ENCODE measurements at places on chromosomes 7 and 10.

- no peak for DNase-seq
Measured at GRCh38 chr7:90298145-90299038, 22.7 kb downstream of the FAM237B start.

DNA sequence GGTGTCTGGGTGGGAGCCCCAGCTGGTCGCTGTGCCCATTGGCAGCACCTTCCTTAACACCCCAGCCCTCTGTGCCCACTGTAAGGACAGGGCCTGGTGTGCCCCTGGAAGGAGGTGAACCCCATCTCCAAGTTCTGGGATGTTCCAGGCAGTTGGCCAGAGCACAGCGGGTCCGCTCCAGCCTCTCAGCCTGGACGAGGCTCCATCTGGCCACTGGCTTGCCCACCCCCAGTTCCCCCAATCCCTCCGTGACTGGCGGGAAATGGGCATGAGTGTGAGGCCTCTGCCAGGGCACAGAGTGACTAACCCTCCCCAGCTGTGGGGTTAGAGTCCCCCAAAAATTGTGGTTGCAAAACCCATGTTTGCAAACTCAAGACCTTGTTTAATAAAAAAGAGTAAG, 15.6 kb downstream of the GRIFIN start:
- no peak for DNase-seq

DNA sequence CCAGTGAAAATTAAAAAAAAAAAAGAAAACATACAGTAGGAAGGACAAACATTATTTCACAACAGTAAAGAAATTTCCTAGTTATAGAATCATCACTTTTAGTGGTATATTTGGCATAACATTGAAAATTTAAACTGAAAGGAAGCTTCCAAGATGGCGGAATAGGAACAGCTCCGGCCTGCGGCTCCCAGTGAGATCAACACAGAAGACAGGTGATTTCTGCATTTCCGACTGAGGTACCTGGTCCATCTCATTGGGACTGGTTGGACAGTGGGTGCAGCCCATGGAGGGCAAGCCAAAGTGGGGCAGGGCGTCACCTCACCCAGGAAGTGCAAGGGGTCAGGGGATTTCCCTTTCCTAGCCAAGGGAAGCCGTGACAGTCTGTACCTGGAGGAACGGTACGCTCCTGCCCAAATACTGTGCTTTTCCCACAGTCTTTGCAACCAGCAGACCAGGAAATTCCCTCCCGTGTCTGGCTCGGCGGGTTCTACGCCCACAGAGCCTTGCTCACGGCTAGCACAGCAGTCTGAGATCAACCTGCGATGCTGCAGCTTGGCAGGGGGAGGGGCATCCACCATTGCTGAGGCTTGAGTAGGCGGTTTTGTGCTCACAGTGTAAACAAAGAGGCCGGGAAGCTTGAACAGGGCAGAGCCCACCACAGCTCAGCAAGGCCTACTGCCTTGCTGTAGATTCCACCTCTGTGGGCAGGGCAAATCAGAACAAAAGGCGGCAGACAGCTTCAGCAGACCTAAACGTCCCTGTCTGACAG, 19.4 kb downstream of the PON3 start:
- DNase-seq, result no peak

DNA sequence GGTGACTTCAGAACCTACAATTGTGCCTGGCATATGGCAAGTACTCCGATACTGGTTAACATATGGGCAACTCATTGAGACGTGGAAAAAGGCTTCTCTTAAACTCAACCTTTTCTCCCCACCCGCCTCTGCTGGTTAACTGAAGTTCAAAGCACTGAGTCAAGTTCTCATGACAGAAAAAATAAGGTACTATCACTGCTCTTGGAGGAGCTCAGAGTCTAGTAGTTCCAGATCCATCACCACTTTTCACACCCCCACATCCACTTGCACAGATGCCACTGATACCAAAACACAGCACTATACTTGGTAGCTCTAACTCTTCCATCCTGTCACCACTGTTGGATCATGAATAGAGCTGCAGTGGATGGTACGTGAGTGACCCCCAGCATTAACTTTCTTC, 36.2 kb downstream of the CCDC6 start:
- no peak for DNase-seq

DNA sequence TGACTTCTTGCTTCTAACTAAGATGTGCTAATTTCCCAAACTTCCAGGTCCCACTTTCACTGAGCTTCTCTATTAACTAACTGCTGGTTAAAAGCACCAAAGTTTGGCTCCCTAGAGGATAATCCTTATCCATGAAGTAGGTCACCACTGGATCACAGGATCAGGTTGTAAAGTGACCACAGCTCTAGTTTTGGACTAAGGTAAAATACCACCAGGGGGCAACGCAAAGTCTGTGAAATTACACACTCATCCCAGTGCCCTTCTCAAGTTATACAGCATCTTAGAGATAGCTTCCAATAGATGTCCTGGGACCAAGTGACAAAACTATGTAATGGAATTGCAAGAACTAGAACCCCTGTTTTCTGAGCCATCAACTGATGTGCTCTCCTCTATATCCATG, 116.4 kb upstream of the ASAH2 start:
- DNase-seq, result no peak

DNA sequence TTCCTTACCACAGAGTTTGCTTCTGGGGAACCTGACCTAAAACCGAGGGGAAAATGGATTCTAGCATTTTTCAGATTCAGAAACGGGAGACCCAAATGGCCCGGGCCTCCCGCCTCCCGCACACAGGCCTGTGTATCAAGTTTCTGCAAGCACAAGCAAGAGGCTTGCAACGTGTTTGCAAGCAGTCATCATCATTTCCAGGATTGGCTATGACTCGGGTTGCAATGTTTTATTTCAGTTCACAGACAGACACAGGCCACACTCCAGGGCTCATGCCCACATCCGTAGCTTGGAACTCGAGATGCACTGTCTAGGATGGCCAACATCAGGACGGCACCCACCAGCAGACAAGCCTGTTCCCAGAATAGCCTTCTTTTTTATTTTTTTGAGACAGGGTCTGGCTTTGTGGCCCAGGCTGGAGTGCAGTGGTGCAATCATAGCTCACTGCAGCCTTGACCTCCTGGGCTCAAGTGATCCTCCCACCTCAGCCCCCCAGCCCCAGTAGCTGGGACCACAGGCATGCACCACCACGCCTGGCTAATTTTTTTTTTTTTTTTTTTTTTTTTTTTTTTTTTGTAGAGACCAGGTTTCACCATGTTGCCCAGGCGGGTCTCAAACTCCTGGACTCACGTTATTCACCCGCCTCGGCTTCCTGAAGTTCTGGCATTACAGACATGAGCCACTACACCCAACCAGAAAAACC, 68.1 kb upstream of the FOXK1 start:
- DNase-seq, result no peak

DNA sequence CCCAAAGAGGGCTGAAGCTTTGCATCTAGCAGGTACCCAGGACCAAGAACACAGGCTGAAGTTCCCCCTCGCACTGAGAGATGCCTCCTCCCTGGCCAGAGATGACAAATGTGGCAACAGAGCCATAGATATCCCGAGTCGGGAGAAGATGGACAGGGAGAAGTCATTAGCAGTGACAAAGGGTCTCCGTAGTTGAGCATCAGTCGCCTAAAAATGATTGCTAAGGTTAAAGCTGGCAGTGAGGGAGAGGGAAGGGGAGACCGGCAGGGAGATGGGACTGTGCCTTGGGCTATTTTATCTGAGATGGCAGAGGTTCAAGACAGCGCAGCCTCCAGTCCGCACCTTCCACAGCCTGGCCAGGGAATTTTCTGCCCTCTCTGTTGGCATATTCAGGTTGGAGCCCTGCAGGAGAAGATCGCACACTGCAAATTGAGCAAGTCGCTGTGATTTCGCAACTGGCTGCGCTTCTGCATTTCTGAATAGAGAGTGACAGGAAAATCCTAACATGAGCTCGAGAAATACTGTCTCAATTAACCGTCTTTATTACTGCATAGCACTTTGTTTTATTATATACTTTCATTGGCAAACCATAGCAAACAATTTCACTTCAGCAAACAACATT, 238.9 kb upstream of the GPR26 start:
- DNase-seq, result no peak

GRCh38 chr7:57426629-57427003, 23.4 kb upstream of the ZNF716 start:
- no peak for DNase-seq

DNA sequence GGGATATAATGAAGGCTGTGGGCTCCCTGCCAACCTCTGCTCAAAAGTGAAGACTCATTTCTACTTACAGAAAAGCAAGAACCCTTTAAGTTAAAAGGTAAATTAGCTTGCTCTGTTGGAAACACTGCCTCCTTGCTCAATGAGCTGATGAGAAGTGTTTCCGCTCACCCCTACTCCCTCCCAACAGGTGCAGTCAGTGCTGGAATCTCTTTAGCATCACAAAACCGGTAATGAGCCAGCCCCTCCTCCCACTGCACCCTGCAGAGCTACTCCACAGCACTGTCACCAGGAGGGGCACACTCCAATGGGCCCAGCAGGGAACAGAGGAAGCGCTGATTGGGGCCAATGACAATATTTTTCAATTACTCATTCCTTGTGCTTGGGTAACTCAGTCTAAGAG, 262.5 kb downstream of the TCERG1L start:
- DNase-seq, result no peak

DNA sequence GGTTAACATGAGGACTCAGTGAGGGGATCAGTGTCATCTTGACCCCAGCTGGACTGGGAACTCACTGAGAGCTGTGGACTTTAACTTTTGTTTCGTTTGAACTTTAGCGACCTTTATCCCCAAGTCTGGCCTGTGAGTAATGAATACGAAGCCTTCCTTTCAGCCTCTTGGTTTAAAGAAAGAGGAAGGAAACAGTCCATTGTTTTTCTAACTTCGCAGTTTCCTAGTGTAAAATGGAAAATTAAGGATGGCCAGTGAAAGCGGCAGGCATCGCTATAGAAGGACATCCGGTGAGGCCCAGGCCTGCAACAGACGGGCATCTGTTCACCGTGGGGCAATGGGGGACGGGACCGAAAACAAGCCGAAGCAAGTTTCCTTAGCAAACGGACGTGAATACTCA, 44.1 kb upstream of the ADO start:
- DNase-seq, result no peak

DNA sequence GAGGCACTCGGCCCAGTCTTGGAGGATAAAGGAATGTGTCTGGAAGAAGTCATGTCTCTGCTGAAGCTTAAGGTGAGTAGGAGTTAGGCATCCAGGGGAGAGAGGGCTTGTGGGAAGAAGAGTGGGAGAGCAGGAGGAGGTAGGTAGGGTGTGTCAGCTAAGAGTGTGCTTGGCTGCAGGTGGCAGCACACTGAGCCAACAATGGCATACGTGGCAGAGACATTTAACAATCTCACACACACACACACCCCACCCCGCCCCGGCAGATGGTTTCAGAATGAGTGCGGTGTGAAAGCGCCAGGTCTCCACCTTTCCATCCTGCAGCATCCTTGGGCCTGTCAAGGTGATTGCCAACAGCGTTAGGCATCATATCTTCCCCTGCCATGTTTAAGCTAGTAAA, 11.2 kb upstream of the ARPC1A start:
- DNase-seq, result no peak

GRCh38 chr10:5089865-5090264, 4.3 kb upstream of the AKR1C3 start:
- DNase-seq, result no peak

DNA sequence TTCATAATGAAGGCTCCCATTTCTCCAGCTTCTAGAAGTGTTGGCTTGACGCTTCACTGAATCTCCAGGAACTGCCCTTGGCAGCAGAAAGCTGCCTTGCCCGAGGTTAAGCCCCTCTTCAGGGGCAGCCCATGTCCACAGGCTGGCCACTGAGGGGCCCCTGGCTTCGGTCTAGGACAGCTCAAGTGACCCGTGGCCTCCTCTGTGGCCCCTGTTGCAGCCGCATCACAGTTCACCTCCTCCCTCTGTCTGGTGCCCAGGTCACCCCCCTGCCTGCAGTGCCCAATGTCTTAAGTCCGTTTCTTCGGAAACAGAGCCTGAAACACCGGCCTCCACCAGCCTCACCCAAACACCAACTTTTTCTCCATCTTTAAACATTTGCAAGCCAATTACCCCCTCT, 279.2 kb upstream of the MKI67 start:
- DNase-seq, result no peak

DNA sequence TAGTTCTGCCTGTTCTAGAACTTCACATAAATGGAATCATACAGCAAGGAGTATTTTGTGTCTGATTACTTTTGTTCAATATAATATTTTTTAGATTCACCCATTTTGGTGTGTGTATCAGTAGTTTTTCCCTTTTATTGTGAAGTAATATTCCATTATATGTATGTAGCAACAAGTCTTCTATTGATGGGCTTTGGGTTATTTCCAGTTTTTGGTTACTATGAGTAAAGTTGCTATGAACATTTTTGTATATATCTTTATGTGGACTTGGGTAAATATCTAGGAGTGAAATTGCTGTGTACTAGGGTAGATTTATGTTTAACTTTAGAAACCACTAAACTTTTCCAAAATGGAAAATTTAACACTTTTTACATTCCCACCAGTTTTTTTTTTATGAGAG, 35.7 kb downstream of the ADK start:
- DNase-seq, result no peak

GRCh38 chr7:152674860-152675758, 832 bp downstream of the XRCC2 start:
- no peak for DNase-seq

- DNase-seq, result no peak
Measured at GRCh38 chr10:113322843-113323242, 230.0 kb upstream of the HABP2 start.

GRCh38 chr7:142535123-142535779, 214.0 kb upstream of the PRSS1 start:
- DNase-seq, result peak; percentile 25

GRCh38 chr10:127349737-127350136, 153.3 kb upstream of the INSYN2A start:
- DNase-seq, result no peak

- DNase-seq, result no peak
Measured at GRCh38 chr7:131502810-131503508, 53.5 kb downstream of the PODXL start.

DNA sequence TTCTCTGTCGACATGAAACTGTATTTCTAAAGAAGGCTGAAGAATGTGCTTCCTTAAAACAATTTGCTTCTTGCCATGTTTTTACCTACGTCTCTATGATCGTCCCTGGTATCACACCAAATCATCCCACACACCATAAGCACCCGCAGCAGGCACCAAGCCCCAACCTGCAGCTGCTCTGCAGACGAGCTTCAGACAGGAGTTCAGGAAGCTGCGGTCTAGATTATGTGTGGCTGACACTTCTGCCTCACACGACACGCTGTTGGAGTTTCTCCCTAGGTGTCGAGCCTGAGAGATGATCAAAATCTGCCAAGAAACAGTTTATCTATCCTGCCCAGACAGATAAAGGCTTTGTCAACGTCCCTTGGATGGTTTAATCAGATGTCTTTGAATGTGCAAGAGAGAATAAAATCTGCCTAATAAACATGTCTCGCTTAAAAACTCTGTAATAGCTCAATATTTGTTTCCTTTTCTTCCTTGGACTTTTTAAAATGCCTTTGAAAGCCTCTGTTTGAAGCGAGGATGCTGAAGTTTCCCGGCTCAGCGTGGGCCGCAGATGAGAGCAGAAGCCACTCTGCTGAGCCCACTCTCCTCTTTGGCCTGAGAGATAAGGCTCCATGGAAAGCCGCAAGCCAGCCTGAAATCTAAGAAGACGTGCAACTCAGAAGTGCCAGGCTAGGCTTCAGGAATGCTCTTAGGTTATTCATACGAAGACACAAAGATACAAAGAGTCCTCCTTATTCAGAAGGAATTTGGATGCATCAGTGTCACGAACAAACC, 158.3 kb upstream of the PFKP start:
- no peak for DNase-seq

Data from stimulated activated CD8-positive, alpha-beta memory T cell treated with anti-CD3 and anti-CD28 coated beads, Interleukin-4, amount 100 ng/mL, for 4 hours (primary cell).